Left lung (tissue), 14 donors: ENCODE measurements at places on chromosomes 2 and 18.
A peak's percentile ranks its signal among the peaks of the same experiment; 100 is the strongest.

DNA sequence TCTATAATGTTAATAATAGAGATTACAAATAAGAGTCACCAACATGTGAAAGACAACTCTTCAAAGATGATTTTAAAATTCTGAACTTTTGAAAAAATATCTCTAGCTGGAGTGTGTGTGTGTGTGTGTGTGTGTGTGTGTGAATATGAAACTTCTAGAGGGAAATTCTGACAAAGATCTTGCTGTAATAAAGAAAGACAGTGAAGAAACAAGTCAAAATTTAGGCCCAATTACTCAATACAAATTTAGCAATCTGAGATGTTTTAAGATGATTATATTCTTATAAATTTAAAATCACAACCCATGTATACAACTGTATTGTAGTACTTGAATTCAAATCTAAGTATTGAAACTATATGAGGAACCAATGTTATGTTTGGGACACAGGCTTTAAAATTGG, 57.2 kb upstream of the UGP2 start:
- no peaks in the 10 kb centered on the region for H3K4me1 ChIP-seq
- no peak for DNase-seq
- H3K36me3 ChIP-seq, result no peaks in the 10 kb centered on the region
- H3K27me3 ChIP-seq, result no peaks in the 10 kb centered on the region

GRCh38 chr2:147133286-147133908, 711.4 kb upstream of the ACVR2A start:
- H3K36me3 ChIP-seq, result no peaks in the 10 kb centered on the region
- H3K27me3 ChIP-seq, result no peaks in the 10 kb centered on the region

DNA sequence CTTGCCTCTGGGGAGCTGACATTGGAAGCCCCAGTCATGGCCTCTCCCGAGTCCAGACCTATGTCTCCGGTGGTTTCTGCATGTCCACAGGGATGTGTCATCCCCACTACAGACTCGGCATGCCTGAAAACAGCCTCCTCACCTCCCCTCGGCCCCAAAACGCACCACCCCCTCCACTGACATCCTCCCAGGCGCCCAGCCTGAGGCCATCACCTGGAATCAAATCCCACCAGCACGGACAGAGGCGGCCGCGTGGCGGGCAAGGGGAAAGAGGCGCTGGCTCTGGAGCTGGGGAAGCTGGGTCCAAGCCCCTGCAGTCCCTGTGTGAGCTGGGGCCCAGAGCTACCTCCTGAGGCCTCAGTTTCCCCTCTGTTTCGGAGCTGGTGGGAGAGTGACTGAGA, 69.9 kb upstream of the SMAD7 start:
- no peaks in the 10 kb centered on the region for H3K4me1 ChIP-seq
- H3K27me3 ChIP-seq, result no peaks in the 10 kb centered on the region

DNA sequence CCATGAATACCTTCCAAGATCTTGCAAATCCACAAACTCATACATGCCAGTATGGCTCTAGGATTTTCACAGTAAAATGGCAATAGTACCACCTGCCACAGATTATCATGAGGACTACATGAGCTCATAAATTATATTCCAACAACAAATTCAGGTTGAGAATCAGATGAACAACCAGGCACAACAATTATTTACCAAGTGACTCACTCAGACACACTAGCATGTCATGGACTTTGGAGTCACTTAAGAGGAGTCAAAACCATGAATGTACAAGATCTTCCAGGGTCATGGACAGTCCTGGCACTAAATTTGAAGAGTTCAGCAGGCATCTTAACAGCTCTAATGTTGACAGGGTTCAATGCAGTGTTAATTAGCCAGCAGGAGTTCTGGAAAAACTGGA, 34.4 kb upstream of the BZW1 start:
- H3K4me1 ChIP-seq, result no peaks in the 10 kb centered on the region
- H3K27me3 ChIP-seq, result no peaks in the 10 kb centered on the region
- no peaks in the 10 kb centered on the region for H3K36me3 ChIP-seq
- no peak overlapping the region for H3K4me3 ChIP-seq
- no peak overlapping the region for H3K27ac ChIP-seq
- no peak for DNase-seq

- no peak overlapping the region for H3K27ac ChIP-seq
- no peak overlapping the region for H3K4me3 ChIP-seq
- no peaks in the 10 kb centered on the region for H3K36me3 ChIP-seq
- H3K27me3 ChIP-seq, result no peaks in the 10 kb centered on the region
- DNase-seq, result no peak
Measured at GRCh38 chr2:222410534-222410933, 13.8 kb upstream of the SGPP2 start.

- H3K4me3 ChIP-seq, result no peak overlapping the region
- H3K36me3 ChIP-seq, result no peaks in the 10 kb centered on the region
- H3K27me3 ChIP-seq, result no peaks in the 10 kb centered on the region
- DNase-seq, result no peak
- no peak overlapping the region for H3K27ac ChIP-seq
Measured at GRCh38 chr18:22040533-22040932, 128.9 kb upstream of the GATA6 start.

GRCh38 chr2:197134206-197134605, 176.4 kb downstream of the ANKRD44 start:
- H3K36me3 ChIP-seq, result no peaks in the 10 kb centered on the region
- no peaks in the 10 kb centered on the region for H3K27me3 ChIP-seq
- DNase-seq, result no peak
- no peak overlapping the region for H3K4me3 ChIP-seq
- peaks cover 19% of the 10 kb centered on the region for H3K4me1 ChIP-seq

GRCh38 chr18:41719808-41720207, 235.2 kb upstream of the PIK3C3 start:
- H3K36me3 ChIP-seq, result no peaks in the 10 kb centered on the region
- H3K4me3 ChIP-seq, result no peak overlapping the region
- no peaks in the 10 kb centered on the region for H3K4me1 ChIP-seq
- DNase-seq, result no peak
- no peak overlapping the region for H3K27ac ChIP-seq
- H3K27me3 ChIP-seq, result no peaks in the 10 kb centered on the region

GRCh38 chr2:1987379-1987778, 243.1 kb upstream of the PXDN start:
- no peak overlapping the region for H3K4me3 ChIP-seq
- H3K36me3 ChIP-seq, result no peaks in the 10 kb centered on the region
- H3K4me1 ChIP-seq, result no peaks in the 10 kb centered on the region
- H3K27me3 ChIP-seq, result no peaks in the 10 kb centered on the region

DNA sequence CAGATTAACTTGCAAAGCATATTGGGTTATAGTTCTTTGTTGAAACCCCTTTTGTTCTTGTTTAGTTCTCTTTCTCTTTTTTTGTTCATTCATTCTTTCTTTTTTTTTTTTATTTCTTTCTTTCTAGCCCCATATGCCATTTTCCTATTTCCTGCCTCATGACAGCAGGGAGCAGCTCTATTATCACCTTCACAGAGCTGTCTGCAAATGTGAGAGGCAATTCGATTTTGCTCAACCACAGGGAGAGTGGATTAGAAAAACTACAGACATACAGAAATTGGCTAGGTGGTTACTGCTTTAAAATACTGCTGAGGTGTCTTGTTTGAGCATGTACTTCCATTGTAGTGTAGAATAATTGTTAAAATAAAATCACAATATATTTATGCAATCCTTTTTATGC, 44.2 kb upstream of the TBR1 start:
- no peaks in the 10 kb centered on the region for H3K27me3 ChIP-seq
- peaks cover 51% of the 10 kb centered on the region for H3K36me3 ChIP-seq
- no peak overlapping the region for H3K4me3 ChIP-seq
- H3K27ac ChIP-seq, result no peak overlapping the region

DNA sequence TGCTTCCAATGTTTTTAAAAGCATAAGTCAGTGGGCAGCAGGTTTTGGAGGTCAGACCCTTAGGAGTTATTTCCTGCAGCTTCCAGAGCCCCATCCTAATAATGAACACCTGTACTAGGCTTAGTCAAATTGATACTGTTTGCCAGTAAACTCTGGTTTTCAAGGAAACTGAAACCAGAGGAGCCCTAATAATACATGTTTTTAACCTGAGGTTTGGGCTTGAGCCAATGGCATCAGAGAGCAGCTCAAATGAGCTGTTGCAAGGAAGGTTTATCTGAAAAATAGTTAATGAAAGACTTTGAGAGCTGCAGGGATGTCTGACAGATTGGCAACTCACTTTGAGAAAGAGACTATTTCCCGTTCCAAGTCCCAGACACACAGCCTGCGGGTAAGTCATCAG, 54.6 kb downstream of the DCC start:
- no peaks in the 10 kb centered on the region for H3K4me1 ChIP-seq
- H3K27me3 ChIP-seq, result no peaks in the 10 kb centered on the region
- no peak overlapping the region for H3K27ac ChIP-seq
- H3K4me3 ChIP-seq, result no peak overlapping the region
- no peak for DNase-seq
- no peaks in the 10 kb centered on the region for H3K36me3 ChIP-seq

DNA sequence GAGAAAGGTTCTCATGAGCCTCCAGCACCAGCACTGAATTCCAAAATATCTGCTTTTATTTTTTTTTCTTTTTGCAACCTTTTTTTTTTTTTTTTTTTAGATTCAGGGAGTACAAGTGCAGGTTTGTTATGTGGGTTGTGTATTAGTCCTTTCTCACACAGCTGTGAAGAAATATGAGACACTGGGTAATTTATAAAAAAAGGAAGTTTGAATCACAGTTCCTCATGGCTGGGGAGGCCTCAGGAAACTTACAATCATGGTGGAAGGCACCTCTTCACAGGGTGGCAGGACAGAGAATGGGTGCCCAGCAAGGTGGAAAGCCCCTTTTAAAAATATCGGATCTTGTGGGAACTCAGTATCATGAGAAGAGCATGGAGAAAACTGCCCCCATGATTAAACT, 7.9 kb upstream of the TMX3 start:
- no peak for DNase-seq
- H3K27ac ChIP-seq, result peak overlapping the region; percentile 56
- H3K4me1 ChIP-seq, result peaks cover 6% of the 10 kb centered on the region

GRCh38 chr2:165069151-165069550, 113.8 kb upstream of the SLC38A11 start:
- no peaks in the 10 kb centered on the region for H3K36me3 ChIP-seq
- H3K4me1 ChIP-seq, result no peaks in the 10 kb centered on the region
- H3K27ac ChIP-seq, result no peak overlapping the region

DNA sequence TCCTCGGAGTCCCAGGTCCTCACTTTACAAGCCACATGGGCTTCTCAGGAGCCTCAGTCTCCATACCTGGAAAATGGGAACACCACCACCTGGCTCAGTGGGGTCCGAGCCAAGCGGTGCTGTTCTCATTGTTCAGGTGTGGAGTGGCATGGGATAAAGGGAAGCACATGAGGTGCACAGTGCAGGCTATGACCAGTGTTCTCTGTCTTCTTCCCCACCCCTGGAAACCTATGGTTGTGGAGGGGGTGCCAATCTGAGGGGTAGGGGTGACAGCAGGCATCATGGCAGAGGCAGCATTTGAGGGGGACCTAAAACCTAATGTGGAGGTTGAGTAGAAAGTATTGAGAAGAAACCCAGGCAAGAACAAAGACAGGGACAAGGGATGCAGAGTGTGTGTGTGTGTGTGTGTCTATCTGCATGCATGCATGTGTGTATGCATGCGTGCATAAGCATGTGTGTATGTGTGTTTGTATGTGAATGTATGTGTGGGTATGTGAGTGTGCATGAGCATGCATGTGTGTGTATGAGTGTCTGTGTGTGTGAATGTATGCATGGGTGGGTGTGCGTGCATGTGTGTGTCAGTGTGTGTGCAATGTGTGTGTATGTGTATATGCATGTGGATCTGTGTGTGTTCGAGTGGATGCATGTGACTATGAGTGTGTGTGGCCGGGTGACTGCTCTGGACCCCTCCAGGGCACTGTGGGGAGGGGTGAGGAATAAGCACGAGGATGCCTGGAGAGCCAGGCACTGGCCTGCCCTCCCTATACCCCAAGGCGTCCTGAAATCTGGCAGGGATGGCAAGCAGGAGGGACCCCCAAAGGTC, 4.0 kb downstream of the KIF1A start:
- peaks cover 47% of the 10 kb centered on the region for H3K27me3 ChIP-seq
- no peak for DNase-seq
- H3K36me3 ChIP-seq, result no peaks in the 10 kb centered on the region
- peaks cover 26% of the 10 kb centered on the region for H3K4me1 ChIP-seq
- no peak overlapping the region for H3K27ac ChIP-seq
- H3K4me3 ChIP-seq, result no peak overlapping the region

DNA sequence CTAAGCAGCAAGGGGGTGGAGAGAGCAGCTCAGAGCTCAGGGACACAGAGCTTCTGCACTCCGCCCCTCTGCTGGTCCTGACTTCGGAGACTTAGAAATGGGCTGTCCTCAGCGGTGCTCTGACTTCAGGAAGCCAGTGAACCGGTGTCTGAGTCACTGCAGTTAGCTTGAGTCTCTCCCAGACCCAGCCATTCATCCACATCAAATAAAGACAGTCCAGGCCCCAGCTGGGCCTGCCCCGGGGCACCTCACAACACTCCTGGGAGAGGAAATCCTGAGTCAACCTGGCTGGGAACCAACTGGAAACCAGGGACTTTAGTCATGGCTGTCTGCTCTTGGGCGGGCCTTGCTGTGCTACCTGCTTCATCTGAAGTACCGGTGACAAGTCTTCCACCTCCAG, 5.4 kb upstream of the ITGB6 start:
- H3K36me3 ChIP-seq, result no peaks in the 10 kb centered on the region
- H3K27ac ChIP-seq, result peak overlapping the region; percentile 22
- no peak for DNase-seq
- H3K27me3 ChIP-seq, result no peaks in the 10 kb centered on the region
- H3K4me1 ChIP-seq, result peaks cover 11% of the 10 kb centered on the region
- no peak overlapping the region for H3K4me3 ChIP-seq

GRCh38 chr18:58727776-58728500, 56.7 kb downstream of the MALT1 start:
- H3K27me3 ChIP-seq, result no peaks in the 10 kb centered on the region
- no peak overlapping the region for H3K27ac ChIP-seq
- peaks cover 23% of the 10 kb centered on the region for H3K36me3 ChIP-seq
- no peak overlapping the region for H3K4me3 ChIP-seq
- H3K4me1 ChIP-seq, result no peaks in the 10 kb centered on the region
- no peak for DNase-seq

DNA sequence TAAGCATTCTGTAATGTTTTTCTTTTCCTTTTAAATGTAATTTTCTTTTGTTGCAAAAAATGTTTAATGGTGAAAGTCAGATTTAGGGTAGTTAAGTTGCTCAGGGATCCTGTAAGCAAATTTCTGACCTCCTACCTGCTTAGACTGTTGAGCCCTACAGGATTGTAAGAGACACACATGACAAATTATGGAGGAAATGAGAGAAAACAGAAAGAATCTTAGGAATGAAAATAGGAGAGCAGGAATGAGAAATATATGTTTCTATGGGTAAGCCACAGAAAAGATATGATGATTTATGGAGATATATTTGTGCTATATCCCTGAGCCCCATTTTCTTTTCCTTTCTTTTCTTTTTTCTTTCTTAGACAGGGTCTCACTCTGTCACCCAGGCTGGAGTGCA, 28.3 kb downstream of the CYBRD1 start:
- no peaks in the 10 kb centered on the region for H3K4me1 ChIP-seq

DNA sequence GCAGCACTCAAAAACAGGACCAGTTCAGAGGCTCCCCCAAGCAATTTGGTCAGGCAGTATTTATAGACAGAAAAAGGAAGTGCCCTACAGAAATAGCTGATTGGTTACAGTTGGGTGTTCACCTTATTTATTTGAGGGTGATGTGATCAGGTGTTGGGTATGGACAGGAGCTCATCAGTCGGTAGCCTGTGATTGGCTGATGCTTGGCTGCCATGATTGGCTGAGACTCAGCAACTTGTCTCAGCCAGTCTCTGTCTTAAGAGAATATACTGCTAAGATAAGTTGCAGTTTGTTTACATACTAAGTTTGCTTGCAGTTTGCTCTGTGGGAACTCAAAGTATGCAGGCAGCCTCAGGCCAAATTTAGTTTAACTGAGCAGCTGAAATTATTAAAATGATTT, 9.4 kb downstream of the ABCG8 start:
- H3K36me3 ChIP-seq, result no peaks in the 10 kb centered on the region
- no peak overlapping the region for H3K27ac ChIP-seq
- H3K4me1 ChIP-seq, result no peaks in the 10 kb centered on the region
- no peak for DNase-seq
- H3K27me3 ChIP-seq, result peaks cover 13% of the 10 kb centered on the region
